ENCODE measurements at places on chromosomes 12 and 14.

GRCh38 chr12:65668981-65669695 is 155.1 kb upstream of the HMGA2 start:
- DNase-seq: no peak

- no peak for DNase-seq
Observed at GRCh38 chr12:52739963-52740362, 36.6 kb upstream of the KRT77 start.

GRCh38 chr12:100493396-100494012 is 19.8 kb downstream of the NR1H4 start:
- no peak for DNase-seq

GRCh38 chr14:68662392-68662791 is 130.5 kb downstream of the ZFP36L1 start:
- DNase-seq: no peak

GRCh38 chr12:530308-530707 is 70.6 kb downstream of the B4GALNT3 start:
- DNase-seq: no peak

GRCh38 chr14:103749860-103750259 is 34.2 kb downstream of the ZFYVE21 start:
- DNase-seq: no peak

DNA sequence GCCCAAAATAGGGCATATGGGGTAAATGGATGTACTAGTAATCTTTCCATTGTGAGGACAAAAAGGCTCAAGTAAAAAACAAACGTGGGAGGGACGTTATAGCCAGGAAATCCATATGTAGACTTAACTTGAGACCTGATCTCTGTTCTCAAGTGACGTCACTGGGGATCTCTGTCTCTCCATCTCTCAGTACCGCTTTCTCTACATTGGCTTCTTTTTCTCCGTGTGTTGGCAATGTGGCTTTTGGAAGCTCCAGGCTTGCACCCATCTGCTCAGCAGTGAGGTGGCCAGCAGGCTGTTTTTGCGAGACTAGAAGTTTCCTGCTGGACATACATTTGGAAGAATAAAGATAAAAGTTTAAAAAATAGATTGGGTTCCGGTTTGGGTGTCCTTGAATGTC is 66.0 kb upstream of the NRXN3 start:
- no peak for DNase-seq

DNA sequence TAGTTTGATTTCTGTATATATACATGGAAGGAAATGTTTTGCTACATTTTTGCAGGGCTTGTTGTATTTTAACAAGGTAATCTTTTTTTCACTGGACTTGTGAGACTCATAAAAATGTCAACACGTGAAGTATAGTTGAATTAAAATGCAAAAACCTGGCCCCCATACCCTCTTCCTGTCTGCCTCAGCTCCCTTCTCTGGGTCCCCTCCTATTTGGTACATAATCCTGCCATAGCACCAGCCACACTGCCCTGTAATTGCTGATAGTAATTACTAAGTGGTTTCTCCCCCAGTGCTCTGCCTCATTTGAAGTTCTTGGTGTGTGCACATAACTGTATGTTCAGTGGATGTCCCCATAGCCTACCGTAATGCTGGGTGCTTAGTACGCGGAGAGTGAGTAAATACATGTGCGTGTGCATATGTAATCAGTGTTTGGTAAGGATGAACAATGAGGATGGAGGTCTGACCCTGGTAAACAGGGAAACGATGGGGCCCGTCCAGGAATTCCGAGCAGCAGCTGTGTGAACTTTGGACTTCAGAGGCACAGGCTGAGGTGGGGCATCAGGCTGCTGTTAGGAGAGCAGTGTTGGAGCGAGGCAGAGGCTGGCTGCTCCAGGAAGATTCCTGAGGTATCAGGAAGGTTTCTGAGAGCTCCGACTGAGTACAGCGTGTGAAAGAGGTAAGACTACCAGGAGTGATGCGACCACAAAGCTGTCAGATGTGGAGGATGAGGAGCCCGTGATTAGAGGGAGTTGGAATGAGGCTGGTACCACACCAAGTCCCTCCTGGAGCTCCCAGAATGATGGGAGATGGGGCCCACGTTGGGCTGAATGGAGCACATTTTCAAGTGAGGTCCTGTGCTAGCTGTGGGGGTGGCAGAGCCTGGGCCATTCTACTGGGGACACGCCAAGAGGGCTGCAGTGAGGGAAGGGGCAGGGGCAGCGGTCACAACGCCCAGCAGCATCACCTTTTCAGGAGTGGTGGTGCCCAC is 106.8 kb downstream of the PELI2 start:
- DNase-seq: no peak

- DNase-seq: no peak
Observed at GRCh38 chr12:113962733-113963132, 3.4 kb downstream of the RBM19 start.

DNA sequence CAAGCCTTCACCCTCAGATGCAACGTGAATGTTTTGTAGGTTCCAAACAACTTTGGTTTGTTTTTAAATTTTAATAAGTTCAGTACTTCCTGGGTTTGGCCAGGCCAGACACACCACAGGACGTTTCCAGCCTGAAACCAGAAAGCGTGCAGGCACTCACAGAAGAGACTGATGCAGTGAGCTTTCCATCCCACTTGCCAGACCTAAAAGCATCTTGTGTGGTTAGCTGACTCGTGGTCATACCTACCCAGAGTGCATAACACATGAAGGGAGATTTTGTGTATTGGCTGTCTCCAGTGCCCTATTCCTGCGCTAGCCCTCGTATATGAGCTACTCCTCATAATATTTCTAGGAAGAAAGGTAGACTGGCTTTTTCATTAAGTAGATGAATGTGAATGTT is 297.3 kb upstream of the FAR2 start:
- no peak for DNase-seq

DNA sequence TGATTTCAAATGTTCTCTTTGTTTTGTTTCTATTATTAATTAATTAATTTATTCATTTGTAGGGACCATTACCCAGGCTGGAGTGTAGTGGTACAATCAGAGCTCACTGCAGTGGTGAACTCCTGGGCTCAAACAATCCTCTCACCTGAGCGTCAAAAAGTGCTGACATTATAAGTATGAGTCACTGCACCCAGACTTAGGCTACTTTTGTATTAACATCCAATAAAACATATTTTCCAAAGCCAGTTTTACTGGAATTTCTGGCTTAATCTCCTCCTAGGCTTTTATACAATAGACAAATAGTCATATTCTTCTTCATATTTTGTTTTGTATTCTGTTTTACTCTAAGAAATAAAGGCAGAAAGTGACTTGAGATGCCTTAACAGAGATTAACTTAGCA is 749.6 kb downstream of the SLC16A7 start:
- no peak for DNase-seq

- DNase-seq: no peak
Observed at GRCh38 chr14:34721129-34721528, 6.7 kb upstream of the CFL2 start.

- no peak for DNase-seq
Observed at GRCh38 chr14:56185992-56186391, 67.8 kb downstream of the PELI2 start.

- DNase-seq: no peak
Observed at GRCh38 chr14:102210421-102211042, 70.8 kb downstream of the WDR20 start.

- no peak for DNase-seq
Observed at GRCh38 chr12:14191612-14192011, 173.9 kb upstream of the ATF7IP start.

- no peak for DNase-seq
Observed at GRCh38 chr12:6613015-6613775, 6.0 kb upstream of the CHD4 start.

GRCh38 chr14:75609116-75609515 is 30.7 kb downstream of the FLVCR2 start:
- no peak for DNase-seq

- no peak for DNase-seq
Observed at GRCh38 chr12:116506697-116507064, 52.5 kb upstream of the MAP1LC3B2 start.

DNA sequence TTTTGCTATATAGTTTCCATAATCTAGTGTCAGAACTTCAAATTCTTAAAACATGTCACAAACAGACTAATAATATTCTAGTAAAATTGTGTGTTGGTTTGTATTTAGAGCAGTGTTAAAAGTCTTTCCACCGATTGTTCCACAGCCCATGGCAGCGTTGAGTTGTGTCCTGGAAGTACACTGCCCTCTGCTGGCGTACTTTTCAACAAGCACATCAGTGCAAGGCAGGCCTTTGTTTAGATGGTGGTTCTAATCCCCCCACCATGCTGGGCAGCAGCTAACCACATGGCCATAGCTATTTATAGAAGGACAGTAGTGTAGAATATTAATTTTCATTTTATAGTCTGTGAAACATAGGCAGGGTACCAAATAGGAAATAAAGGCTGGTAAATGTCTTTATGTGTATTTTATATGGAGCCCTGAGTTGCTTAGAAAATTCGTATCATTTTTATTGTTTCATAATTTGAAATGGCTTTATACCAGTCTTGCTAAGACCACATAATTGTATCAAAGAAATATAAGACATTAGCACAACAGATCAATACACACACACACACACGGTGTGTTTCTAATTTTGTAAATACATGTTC is 235.4 kb downstream of the SEC23A start:
- DNase-seq: peak; percentile 24

- DNase-seq: no peak
Observed at GRCh38 chr12:12180575-12180974, 86.3 kb downstream of the LRP6 start.

DNA sequence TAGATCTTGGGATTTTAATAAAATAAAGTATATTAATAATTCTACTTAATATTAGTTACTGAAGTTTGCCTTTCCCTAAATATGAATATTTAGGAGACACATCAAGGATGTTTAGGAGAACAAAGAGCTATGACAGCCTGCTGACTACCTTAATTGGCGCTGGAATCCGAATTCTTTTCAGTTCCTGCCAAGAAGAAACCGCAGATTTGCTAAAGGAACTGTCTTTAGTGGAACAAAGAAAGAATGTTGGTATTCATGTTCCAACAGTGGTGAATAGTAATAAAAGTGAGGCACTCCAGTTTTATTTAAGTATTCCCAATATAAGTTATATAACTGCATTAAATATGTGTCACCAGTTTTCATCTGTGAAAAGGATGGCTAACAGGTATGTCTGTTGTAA is 54.5 kb downstream of the MIS18BP1 start:
- DNase-seq: no peak

- DNase-seq: no peak
Observed at GRCh38 chr12:64691795-64692583, 67.2 kb downstream of the GNS start.

- DNase-seq: no peak
Observed at GRCh38 chr12:42486407-42486806, 103.1 kb downstream of the PRICKLE1 start.

DNA sequence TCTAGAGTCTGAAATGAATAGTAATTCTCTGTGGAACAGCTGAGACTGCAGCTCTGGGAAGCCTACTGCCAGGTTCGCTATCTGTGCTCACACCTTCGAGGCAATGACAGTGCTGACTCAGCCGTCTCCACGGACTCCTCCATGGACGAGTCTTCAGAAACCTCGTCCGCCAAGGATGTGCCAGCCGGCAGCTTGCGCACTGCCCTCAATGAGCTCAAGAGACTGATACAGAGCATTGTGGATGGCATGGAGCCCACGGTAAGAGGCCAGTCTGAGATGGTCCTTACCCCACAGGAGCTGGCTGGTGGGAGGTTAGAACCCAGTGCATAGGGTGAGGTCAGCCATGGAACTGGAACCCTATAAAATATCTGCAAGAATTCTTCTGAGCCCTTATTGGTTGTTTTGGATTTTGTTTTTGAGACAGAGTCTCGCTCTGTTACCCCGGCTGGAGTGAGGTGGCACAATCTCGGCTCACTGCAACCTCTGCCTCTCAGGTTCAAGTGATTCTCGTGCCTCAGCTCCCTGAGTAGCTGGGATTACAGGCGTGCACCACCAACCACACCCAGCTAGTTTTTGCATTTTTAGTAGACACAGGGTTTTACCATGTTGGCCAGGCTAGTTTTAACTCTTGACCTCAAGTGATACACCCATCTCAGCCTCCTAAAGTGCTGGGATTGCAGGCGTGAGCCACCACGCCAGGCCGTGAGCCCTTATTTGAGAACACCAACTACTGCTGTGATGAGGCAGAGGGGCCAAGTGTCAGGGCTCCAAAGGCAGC is 43.9 kb downstream of the RAB35 start:
- DNase-seq: no peak

DNA sequence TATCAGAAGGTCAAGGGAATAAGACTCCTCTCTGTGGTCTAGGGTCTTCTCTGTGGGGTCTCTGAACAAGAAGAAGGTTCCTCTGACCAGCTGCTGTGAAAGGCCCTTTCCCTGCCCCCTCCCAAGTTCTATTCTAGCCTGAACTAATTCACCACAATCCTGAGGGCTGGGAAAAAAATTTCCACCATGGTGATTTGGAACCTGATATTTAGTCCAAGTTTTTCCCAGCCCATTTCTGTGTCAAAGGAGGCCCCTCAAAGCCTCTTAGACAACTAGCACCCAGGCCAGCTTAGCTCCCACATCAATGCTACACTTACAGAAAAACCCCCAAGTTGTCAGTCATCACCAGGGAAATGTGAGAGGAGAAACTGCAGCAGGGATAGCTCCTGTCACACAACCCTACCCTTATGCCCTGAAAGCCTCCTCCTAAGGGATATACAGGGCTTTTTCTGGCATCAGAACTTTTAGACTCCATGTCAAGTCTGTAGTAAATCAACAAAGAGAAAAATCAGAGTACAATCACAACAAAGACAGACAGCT is 4.5 kb downstream of the FMNL3 start:
- DNase-seq: no peak

- DNase-seq: no peak
Observed at GRCh38 chr12:52976574-52977071, 27.7 kb downstream of the KRT18 start.

GRCh38 chr12:54393207-54393609 is 8.7 kb upstream of the ZNF385A start:
- DNase-seq: no peak

- no peak for DNase-seq
Observed at GRCh38 chr12:62252576-62252975, 7.6 kb upstream of the USP15 start.

GRCh38 chr14:67436006-67436866 is 24.3 kb upstream of the PLEK2 start:
- DNase-seq: no peak

- no peak for DNase-seq
Observed at GRCh38 chr14:20684662-20685456, 499 bp downstream of the RNASE4 start.

DNA sequence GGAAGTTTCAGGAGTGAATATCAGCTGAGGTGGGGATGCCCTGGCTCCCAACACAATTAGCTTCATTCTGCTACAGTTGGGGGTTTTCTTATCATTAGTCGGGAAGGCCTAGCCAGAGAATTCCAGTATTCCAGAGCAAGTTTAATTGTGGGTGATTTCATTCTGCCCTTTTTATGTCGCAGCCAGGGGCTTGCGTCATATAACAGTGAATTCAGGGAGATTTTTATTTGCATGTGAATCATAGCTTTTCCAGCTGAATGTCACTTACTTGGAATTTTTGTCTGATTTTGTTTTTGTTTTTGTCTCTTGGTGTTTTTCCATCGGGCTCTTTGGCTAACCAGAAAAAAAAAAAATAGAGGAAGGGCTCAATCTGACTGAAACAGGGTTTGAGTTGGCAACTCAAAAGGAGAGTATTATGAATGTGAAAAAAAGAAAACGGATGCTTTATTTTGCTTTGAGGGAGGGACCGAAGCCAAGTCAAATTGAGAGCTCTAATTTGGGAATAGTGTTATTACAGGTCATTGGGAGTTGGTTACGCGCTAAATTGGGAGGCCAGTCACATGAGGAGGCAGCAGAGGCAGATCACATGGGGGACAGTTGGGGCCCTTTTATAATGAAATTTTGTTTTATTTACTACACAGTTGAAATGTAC is 119.4 kb downstream of the SAMD4A start:
- DNase-seq: no peak

Data from stimulated activated CD8-positive, alpha-beta memory T cell treated with anti-CD3 and anti-CD28 coated beads, Interleukin-4, amount 100 ng/mL, for 24 hours (primary cell).